ENCODE measurements at places on chromosomes 2 and 18. TPM values are rescaled to one million over a fixed set of nuclear protein-coding genes. Genes with fewer than 3 reads are reported as not detected.

The ICOS gene
- total RNA-seq = 0.27 TPM

The HOXD10 gene
- total RNA-seq = 19.3 TPM

DNA sequence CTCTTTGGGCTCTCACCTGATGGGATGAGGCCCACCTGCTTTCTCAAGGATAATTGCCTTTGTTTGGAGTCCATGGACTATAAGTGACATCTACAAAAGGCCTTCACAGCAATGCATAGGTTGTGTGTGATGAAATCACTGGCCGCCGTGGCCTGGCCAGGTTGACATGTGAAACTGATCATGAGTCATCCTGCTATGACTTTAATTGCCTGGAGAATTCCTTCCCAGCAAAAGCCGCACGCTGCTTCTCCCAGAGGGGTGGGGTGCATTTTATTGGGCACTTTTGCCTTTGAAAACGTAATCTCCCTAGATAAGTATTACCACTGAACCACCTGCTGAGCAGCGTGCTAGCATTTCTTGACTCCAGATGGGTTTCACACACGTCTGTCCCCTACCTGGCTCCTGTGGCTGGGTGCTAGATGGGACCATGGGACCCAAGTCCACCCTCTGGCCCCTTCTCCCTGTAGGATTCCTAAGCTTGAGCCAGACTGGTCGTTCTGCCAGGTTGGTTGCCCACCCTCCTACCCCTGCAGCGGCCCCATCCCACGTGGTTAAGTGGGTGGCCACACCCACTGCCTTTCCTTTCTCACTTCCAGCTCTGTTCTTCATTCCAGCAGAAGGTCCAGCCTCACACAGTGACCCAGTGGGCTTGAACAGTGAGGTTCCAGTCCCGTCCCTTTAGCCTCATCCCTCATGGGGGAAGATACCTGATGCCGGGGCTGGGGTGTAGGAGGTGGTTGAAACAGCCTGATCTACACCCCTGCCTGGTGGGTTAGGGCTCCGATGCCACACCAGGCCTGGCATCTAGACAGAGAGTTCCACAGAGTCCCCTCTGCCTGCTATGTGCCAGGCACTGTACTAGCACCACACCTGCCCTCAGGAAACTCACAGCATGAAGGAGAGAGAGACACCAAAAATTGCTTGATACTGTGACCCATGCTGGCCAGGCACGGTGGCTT lies 89.6 kb downstream of the GBX2 start:
- DNase-seq = no peak
- no peak overlapping the region for H3K27ac ChIP-seq
- no peak overlapping the region for H3K4me3 ChIP-seq
- no peaks in the 10 kb centered on the region for H3K36me3 ChIP-seq
- no peaks in the 10 kb centered on the region for H3K27me3 ChIP-seq

DNA sequence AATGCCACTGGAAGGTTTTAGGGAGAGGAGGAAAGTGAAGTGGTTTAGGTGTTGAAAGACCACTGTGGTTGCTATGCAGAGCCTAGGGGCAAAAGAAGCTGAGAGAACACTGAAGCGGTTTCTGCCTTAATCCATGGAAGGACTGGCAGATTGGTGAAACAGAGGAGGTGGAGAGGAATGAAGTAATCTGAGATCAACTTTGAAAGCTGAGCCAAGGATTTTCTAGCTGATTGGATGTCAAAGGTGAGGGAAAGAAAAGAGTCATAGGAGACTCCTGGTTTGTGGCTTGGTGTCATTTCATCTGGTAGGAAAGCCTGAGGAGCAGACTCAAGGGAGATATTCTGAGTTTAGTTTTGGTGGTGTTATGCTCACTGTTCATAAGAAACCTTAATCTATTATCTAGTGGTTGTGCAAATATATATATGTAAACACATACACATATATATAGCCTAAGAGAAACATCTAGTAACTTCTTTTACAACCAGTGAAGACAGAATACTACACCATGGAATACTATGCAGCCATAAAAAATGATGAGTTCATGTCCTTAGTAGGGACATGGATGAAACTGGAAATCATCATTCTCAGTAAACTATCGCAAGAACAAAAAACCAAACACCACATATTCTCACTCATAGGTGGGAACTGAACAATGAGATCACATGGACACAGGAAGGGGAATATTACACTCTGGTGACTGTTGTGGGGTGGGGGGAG lies 134.1 kb upstream of the CREB1 start:
- no peaks in the 10 kb centered on the region for H3K36me3 ChIP-seq
- no peak overlapping the region for H3K27ac ChIP-seq
- H3K4me3 ChIP-seq = no peak overlapping the region
- DNase-seq = no peak

GRCh38 chr2:97645112-97645694 lies 659 bp upstream of the COX5B start:
- DNase-seq = peak; percentile 74
- no peaks in the 10 kb centered on the region for H3K27me3 ChIP-seq
- peaks cover 31% of the 10 kb centered on the region for H3K36me3 ChIP-seq
- H3K27ac ChIP-seq = peak overlapping the region; percentile 89

GRCh38 chr2:98778741-98779483 lies 48.0 kb upstream of the MGAT4A start:
- DNase-seq = no peak
- no peaks in the 10 kb centered on the region for H3K27me3 ChIP-seq
- H3K4me3 ChIP-seq = no peak overlapping the region
- no peak overlapping the region for H3K27ac ChIP-seq

DNA sequence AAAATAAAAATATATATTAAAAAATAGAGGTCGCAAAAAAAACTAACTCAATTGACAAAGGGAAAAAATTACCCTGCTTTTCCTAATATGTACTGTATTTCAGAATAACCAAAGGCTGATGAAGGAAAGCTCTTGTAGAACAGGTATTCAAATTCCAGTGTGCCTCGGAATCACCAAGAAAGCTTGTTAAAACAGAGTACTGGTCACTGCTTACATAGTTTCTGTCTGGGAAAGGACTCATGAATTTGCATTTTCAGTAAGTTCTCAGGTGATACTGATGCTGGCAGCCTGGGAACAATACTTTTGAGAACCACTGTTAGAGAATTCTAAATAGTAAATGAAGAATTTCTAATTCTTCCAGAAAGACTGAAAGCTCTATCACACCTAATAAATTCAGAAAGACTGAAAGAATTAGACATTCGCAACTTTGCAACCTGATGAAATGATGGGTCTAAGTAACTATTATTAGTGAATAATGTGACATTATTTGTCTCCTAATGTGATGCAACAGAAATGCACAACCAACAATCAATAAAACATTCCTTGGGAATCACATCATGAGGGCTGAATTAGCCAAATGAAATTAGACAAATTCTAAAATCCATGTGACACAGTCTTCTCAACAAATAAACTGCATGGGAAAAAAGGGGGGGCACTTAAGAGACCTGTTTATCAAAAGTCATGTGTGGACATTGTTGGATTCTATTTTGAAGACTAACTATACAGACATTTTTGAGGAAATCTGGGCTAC lies 21.9 kb downstream of the RPRD1A start:
- H3K4me1 ChIP-seq = peaks cover 5% of the 10 kb centered on the region
- no peaks in the 10 kb centered on the region for H3K27me3 ChIP-seq
- H3K27ac ChIP-seq = no peak overlapping the region
- no peaks in the 10 kb centered on the region for H3K36me3 ChIP-seq
- no peak overlapping the region for H3K4me3 ChIP-seq

DNA sequence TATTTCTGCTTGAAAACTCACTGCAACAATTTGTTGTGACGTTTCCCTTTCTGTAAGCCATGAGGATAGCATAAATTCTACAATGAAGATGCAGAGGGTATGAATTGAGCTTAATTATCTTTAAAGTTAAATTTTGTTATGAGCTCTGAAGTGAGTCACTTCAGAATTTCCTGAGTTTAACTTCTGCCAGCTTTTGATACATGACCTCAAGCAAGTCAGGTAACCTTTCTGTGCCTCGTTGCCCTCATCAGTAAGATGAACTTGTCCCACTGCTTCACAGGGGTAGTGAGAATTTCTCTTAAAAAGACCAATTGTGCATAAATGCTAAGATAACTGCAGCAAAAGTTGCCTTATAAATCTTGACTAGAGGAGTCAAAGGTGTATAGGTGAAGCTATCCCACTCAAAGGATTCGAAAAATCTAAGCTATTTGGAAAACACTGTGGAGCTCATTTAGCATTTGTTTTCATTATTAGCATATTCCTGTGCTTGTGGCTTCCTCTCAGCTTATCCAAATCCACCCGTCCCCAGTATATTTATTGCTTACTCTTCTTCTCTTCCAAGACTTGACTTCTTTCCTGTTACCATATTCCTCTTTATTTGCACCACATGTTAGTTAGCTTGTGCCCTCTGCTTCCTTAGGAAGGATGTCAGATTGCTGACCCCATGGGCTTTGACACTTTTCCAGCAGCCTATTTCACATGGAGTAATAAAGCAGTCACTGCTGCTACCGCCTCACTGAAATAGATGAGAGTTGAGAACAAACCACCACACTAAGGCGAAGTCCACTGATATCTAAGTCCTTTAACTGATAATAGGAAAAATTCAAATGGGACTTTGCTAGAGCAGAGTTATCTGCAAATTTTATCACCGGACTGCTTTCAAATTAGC lies 428.6 kb downstream of the ERBB4 start:
- no peak for DNase-seq
- no peaks in the 10 kb centered on the region for H3K27me3 ChIP-seq

DNA sequence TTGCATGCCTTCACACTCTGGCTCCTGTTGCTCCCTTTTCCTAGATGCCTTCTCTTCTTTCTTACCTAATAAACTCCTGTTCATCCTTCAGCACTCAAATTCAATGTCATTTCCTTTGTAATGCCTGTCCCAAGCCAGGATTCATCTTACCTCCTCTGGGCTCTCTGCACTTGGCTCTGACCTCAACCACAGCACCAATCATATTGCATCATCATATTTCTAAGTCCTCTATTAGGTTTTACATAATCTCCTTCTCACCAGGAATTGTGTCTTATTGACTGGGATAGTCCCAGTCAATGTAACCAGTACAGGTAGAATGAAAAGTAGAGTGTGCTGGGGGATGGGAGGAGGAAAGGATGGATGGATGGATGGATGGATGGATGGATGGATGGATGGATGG lies 187.1 kb downstream of the NRP2 start:
- H3K27ac ChIP-seq = no peak overlapping the region
- H3K4me1 ChIP-seq = peaks cover 24% of the 10 kb centered on the region
- no peak for DNase-seq

- no peak overlapping the region for H3K4me3 ChIP-seq
- no peaks in the 10 kb centered on the region for H3K4me1 ChIP-seq
- H3K27ac ChIP-seq = no peak overlapping the region
- H3K27me3 ChIP-seq = no peaks in the 10 kb centered on the region
- no peak for DNase-seq
- no peaks in the 10 kb centered on the region for H3K36me3 ChIP-seq
These were observed 346.1 kb upstream of the ID2 start for GRCh38 chr2:8335801-8336200.

The EVX2 gene
- 1.9 TPM for total RNA-seq

The PPP1R7 gene
- 61.2 TPM for total RNA-seq

DNA sequence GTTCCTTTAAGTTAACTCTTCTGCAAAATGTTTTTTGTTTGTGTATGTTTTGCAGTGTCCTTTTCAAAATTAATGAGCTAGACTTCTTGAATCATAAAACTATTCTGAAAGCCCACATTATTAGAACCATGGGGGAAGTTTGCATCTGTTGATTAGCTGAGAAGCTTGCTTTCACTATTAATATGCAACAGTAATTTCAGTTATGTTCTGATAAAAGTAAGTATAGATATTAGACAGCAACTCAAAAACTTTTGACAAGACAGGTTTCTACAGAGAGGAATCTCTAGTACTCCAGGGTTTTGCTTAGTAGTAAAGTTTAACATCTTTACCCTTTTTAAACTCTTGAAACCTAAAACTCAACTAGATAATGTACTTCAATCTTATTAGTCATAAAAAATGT lies 147.8 kb downstream of the UBE2E3 start:
- no peaks in the 10 kb centered on the region for H3K27me3 ChIP-seq
- H3K36me3 ChIP-seq = no peaks in the 10 kb centered on the region
- no peak for DNase-seq
